H1 (cell line): ENCODE measurements at places on chromosomes 13 and 19.

GRCh38 chr19:53824134-53824611, at the start of gene NLRP12:
NLRP12 (minus strand) TSS chr19:53824314; CDS start chr19:53824174, 140 bp downstream.
- no peak for DNase-seq

- no peak for DNase-seq
Observed at GRCh38 chr13:28568286-28568685, 73.4 kb upstream of the FLT1 start.

GRCh38 chr13:111961236-111961635, 105.7 kb upstream of the SOX1 start:
- no peak for DNase-seq

GRCh38 chr13:43879755-43880181, at the start of gene LACC1:
LACC1 (plus strand) TSS chr13:43879904; CDS start chr13:43880986, 1,082 bp downstream.
- DNase-seq, result no peak

DNA sequence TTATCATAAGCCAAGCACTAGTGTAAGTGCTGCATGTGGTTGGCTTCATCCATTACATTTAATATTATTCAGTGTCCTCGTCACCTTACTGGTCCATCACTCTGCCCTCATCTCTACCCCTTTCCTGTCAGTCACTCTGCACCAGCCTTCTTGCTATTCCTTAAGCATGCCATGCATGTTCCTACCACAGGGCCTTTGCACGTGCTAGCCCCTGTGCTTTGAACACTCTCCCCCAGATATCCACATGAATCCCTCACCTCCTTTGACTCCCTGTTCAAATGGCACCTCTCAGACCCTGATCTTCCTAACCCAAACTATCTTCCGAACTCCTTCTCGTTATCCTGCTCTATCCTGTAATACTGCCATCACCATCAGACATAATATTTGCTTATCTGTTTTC, 3.2 kb upstream of the RELB start:
- DNase-seq, result no peak

DNA sequence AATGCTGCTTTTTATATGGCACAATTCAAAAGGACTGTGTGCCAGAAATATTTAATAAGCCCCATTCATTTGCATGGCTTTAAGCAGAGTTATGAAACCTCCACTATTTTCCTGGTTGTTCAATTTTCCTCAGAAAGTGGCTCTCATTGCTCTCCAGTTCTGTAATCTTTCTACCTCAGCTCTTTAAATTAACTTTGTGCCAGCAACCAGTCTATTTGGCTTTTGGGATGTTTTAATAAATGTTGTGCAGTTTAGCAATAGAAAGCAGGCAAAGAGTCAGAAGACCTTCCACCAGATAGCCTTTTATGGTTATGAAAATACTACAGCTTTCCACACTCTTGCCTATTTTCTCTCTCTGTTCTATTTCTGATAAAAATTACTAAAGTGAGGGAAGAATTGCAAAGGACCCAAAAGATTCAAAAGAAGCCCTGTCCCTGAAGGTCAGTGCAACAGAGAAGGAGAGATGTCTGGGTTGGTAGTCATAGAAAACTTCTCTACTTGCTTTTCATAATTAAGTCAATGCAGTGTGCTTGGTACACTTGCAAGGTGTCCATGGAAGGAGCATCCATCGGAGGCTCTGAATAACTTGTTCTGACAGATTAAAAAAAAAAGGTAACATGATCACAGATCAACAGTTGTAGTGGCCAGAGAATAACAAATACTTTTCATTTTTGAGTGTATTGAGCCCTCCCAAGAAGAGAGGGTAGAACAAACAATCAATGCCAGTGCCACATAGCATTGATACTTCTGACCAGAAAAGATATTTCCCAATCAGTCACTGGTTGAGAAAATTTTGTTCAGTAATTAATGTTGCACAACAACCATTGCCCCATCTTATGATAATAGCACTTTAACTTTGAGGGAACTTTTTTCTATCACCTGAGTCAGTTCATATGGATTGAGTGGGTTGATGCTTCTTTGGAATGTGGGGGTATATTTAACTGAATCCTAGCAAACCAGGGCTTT, 48.4 kb upstream of the SPRY2 start:
- DNase-seq, result no peak

GRCh38 chr13:27601803-27602202, 18.5 kb downstream of the LNX2 start:
- no peak for DNase-seq

GRCh38 chr13:94968757-94969086, 256.4 kb upstream of the SOX21 start:
- no peak for DNase-seq

GRCh38 chr13:110485604-110486003, 75.9 kb downstream of the RAB20 start:
- peak; percentile 77 for DNase-seq

DNA sequence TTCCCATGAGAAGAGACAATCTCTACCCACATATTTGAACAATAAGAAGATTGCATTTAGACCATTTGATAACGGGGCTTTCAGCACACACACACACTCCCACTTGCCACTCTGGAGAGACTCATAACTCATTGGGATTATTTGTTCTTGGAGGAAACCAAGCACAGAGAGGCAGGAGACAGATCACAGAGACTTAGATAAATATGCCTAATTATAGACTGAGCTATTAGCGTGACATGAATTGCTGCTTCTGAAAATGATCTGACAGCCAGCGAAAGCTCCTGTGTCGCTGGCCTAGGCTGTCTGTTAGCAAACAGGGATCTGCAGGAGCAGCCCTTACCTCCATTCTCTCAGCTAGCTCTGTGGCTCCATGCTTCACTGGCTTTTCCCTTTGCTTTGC, 111.4 kb downstream of the CCNA1 start:
- DNase-seq, result no peak

- peak; percentile 63 for DNase-seq
Observed at GRCh38 chr19:50794074-50794875, 4.1 kb downstream of the ACP4 start.

DNA sequence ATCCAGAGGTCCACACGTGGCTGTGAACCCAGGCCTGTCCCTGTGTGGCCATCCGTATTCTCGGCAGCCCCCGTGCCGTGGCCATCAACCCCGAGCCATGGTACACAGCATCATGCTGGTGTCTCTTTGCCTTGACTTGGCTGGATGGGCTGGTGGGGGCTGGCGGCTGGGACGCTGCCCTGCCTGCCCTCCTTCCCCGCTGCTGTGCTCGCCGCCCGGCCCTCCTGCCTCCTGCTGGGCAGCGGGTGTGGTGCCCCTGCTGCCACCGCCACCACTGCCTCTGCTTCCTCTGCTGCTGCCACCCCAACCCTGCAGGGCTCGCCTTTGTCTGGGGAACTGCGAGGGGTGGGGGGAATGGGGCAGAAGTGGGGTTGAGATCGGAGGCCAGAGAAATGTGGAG, 19.7 kb upstream of the EHD2 start:
- no peak for DNase-seq

GRCh38 chr19:50449236-50449899, 16.7 kb downstream of the MYBPC2 start:
- no peak for DNase-seq

DNA sequence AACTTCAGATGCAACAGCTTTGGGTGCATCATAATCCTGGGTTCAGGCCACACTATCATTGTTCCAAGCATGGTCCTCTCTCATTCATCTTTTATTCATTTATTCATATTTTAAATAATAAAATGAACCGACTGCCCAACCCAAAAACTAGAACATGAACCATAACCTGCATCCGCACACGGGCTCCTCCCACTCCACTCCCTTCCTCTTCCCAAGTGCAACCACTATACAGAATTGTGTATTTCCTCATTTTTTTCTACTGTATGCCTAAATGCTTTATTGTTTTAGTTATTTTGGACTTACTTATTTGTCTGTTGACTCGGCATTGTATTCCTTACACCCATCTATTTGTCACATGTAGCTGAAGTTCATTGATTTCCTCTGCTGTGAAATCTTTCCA, 30.7 kb upstream of the POMP start:
- DNase-seq, result no peak

DNA sequence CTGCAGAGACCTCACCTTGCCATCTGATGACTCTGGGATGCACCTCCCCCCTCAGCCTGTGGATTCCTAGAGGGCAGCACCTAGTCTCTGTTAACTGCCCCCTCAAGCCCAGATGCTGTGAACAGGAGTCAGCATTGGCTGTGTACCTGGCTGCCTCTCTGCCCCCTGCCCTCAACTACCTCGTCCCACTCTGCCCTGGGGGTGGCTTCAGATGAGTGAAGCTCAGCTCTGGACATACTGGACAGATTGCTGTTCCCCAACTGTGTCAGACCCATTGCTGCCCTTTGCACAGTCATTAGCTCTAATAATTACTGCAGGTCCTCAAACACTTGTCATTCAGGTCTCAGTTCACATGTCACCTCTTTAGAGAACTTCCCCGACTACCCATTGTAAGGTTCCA, 182.1 kb upstream of the TSHZ3 start:
- DNase-seq, result no peak

GRCh38 chr19:8973501-8974091, 36.6 kb downstream of the MUC16 start:
- no peak for DNase-seq

DNA sequence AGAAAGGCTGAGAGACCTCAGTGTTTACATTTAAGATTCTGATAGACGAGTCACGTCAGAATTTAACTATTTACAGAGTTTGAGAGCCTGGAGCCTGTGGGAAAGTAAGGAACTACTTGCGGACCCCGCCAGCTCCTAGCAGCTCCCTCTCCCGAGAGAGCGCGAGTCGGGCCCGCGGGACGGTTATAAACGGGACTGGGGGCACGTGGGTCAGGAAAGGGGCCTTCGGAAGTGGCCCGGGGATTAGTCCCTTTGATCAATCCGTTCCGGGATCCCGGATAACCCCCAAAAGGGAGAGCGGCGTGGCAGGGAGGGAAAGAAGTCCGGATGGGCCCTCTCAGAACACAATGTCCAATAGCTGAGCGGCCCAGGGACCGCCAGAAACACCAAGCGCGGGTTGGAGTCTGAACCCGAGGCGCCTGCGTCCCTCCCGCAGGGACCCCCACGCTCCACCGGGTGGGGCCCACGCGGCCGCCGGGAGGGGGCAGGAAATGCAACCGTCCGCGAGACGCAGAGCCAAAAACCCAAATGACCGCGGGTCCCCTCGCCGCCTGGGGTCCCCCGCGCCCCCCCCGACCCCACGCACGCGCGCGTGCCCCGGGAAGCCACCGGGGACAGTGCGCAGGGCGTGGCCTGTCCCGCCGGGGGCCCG, 3.6 kb downstream of the ZIC5 start:
- DNase-seq, result no peak

DNA sequence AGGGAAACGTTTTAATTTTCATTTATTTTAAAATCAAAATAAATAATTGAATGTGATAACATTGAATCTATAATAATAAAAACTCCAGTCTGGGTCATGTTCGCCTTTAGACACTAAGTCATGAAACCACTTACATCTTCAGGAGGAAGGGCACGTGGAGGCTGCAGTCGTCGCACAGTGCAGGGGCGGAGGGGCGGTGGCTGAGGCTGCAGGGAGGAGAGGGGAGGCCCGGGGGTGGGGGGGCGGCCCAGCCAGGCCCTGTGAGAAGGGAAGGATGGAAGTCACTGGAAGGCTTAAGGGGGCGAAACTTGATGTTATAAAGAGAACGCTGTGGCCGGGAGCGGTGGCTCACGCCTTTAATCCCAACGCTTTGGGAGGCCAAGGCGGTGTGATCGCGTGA, 14.9 kb upstream of the LATS2 start:
- no peak for DNase-seq

DNA sequence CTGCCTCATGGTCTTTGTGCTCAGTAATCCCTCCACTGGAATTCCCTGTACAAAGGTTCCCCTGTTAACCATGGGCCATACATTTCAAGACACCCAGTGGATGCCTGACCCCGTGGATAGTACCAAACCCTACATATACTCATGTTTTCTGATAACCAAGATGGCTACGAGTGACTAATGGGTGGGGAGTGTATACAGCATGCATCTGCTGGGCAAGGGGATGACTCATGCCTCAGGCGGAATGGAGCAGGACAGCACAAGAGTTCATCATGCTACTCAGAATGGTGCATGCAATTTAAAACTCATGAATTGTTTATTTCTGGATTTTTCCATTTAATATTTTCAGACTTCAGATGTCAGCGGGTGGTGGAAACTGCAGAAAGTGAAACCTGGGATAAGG, 13.3 kb upstream of the FGF9 start:
- no peak for DNase-seq

- DNase-seq, result no peak
Observed at GRCh38 chr19:16736709-16737108, 17.1 kb downstream of the NWD1 start.

DNA sequence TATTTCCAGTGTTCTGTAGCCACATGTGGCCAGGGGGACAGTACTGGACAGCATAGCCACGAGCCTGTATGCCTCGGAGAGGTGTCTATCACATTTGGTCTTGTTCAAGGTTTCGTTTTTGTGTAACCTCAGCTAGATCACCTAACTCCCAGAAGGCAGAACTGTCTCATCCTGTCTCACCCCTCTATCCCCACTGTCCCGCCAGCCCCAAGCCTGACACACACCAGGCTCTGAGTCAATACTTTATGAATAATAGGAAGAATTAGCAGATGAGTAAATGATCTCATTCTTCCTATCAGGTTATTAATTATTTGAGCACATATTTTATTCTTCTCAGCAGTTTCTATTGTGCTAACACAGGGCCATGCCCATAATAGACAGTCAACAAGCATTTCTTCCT, 132.2 kb downstream of the NUFIP1 start:
- DNase-seq, result no peak

DNA sequence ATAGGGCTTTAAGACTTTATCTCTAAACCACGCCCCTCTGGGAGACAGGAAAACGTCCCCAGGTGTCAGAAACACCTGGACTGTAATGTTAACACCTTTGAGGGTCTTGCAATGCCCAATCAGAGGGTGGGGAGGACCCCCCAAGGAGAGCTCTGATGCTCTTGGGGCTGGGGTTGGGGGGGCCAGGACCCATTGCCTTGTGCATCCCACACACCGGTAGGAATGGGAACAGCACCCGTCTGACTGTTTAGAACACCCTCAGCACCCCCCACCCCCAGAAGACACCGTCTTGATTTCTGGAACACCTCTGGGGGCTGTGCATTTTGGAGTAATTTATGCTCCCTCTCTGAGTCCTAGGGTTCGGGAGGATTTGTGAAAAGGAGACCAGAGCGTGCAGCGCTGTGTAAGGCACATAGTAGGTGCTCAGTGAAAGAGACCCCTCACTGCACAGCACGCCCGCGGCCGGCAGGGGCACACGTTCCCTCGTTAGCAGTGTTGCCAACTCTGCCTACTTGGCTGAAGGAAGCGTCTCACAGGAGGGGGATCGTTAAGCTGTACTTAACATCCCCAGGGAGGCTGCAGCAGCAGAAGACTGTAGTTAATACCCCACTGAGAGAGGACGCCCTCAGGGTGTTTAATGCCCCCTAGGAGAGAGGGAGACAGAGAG, 2.8 kb upstream of the ERFL start:
- peak; percentile 84 for DNase-seq

DNA sequence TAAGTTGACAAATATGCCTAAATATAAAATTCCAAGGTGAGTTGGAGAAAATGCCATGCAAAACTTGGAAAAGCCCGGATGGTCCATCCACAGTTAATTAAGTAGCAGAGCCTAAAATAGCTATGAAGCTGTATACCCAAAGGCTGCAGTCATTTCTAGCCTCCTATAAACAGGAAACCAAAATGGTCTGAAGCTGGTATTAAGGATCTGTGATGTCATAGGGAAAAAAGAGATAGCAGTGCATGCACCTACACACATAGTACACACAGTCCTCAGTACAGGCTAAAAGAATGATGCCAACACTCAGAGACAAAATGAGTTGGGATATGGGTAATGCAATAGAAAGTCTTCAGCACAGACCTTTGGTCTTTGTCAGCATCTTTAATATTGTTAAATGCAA, 736.9 kb downstream of the EFNB2 start:
- DNase-seq, result no peak

- no peak for DNase-seq
Observed at GRCh38 chr13:21289475-21289874, 113.0 kb downstream of the MRPL57 start.
